ENCODE measurements at places on chromosomes 5 and 9.

DNA sequence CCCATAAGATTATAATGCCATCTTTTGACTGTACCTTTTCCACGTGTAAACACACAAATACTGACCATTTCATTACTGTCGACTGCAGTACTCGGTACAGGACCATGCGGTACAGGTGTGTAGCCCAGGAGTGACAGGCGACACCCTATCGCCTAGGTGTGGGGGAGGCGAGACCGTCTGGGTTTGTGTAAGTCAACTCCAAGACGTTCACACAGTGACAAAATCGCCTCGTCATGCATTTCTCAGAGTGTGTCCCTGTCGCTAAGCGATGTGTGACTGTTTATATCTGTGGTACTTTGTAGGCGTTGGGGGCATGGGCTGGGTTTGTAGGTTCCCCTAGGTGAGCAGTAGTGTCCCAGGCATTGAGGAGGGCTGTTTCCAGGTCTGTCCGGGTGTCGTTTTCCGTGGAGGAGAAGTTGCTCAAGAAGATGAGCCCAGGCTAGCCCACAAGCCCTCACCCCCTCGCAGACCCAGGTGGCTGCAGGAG lies 20.3 kb downstream of the NEK6 start:
- no peak for DNase-seq

DNA sequence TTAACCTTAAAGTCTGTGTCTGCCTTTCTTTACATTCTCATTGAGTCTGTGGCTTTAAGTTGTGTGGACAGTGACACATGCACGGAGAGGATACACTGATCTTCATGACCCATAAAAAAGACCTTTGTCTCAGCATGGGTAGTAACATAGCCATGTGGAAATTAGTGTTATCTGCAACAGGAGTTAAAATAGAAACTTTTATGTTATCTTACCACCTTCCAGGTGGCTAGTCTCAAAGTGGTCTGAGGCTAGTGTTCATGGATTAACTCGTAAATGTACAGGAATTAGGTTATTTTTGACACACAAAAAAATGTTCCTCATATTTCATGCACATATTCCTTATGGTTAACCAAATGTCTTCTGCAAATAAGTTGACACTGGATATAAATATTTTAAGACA lies 607.0 kb downstream of the ISL1 start:
- no peak for DNase-seq

DNA sequence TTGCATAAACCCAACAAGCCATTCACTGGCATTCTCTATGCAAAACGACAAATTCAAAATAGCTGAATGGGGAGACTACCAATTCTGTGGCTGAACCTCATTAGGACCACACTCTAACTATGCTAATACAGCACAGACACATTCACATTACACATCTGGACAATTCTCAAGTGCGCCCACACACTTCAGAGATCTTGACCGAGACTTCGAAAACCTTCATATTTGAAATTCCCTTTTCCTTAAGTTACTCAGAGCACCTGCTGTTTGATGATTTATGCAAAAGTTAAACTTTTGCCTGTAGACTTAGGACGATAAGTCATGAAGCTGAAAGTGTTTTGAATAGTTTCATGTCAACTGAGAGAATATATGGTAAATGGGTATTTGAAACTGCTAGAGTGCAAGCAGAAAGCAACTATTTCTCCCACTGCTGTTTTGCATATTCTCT lies 111.9 kb downstream of the FBN2 start:
- DNase-seq: no peak

- no peak for DNase-seq
These were observed 22.5 kb downstream of the ZNF618 start for GRCh38 chr9:113898596-113898995.

- no peak for DNase-seq
These were observed 15.3 kb upstream of the GRXCR2 start for GRCh38 chr5:145887976-145888574.

DNA sequence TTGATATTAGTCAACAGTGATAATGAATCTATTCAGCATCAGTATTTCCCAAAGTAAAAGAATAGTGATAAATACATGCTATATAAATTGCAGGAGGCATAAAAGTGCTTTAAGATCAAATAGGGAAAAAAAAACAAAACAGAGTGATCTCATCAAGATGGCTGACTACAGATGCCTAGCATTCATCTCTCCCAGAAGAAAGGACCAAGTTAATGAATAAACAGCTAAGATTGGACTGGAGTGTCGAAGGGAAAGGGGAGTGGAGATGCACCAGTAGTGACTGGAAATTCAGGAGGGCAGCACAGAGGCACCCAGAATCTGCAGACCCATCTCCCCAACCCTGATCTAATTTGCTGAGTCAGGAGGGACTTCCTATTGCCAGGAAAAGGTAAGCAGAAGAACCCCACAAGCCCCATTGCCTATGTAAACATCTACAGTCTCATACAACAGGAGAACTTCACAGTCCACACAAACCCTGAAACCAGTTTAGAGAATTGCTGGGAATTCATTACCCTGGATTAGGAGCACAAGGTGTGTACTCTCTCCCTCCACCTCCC lies 699.4 kb downstream of the PTPRD start:
- no peak for DNase-seq

DNA sequence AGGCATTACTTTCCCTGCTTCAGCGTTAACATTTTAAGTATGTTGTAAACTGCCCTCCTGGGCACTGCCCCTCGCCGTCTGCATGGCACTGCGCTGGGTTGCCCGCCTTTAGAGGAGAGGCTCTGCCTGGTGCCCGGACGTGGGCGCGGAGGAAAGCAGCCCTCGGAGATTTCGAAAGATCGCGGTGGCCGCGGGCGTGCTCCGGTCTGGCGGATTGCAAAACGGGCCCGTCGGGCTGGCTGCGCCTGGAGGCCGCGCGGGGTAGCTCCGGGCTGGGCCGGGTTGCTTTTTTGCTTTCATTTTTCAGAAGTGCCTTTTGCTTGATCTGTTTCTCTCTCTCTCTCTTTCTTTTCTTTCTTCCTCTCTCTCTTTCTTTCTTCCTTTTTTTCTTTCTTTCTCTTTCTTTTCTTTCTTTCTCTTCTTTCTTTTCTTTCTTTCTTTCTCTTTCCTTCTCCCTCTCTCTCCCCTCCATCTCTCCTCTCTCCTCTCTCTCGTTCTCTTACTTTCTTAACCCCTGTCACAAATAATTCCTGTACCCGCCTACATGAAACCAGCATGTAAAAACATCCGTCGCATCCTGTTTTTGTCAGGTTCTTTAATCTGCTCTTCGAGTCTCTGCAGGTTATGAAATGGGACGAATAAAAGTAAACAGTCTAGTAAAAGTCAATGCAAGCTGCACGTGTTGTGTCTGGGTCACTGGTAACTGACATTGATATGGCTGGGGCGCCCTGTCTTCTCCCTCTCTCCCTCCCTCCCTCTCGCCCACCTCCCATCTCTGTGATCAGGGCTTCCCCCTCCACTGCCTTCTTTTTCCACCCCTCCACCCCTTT lies 1.7 kb downstream of the FST start:
- no peak for DNase-seq

GRCh38 chr9:77922591-77922990 lies 109.0 kb downstream of the GNAQ start:
- no peak for DNase-seq

- DNase-seq: no peak
These were observed 126.1 kb upstream of the HAND1 start for GRCh38 chr5:154603953-154604679.

DNA sequence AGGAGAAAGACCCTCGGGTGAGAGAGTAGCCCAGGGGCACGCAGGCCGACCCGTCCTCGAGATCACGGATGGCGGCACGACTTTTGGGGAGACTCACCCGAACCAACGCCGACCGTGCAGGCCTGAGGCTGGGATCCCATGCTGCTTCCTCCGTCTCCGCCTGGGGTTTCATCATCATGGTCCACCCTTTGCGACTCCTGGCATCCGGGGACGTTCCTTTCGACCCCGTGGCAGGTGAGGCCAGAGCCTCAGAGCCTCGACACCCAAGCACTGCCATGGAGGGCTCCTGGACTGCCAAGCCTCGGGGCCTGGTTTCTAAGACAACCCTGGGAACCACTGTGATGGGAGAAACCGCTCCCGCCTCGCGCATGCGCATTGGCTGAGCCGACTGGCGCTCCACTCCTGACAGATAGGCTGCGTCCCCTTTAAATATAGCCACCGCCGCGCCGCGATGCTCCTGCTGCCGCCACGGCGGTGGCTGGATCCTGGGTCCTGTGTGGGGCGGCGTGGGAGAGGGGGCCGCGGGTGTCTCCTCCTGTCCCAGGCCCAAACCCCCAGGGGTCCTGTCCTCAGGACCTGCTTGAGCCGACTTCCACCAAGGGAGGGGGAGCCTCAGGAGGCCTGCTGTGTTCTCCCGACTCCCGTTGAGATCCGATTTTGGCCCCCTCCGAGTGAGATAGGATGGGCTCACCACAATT lies 481.6 kb downstream of the SPATA31A7 start:
- no peak for DNase-seq

- DNase-seq: no peak
These were observed 63.5 kb upstream of the BARX1 start for GRCh38 chr9:94018628-94019027.

- DNase-seq: no peak
These were observed 55.0 kb downstream of the PJA2 start for GRCh38 chr5:109354761-109355160.

DNA sequence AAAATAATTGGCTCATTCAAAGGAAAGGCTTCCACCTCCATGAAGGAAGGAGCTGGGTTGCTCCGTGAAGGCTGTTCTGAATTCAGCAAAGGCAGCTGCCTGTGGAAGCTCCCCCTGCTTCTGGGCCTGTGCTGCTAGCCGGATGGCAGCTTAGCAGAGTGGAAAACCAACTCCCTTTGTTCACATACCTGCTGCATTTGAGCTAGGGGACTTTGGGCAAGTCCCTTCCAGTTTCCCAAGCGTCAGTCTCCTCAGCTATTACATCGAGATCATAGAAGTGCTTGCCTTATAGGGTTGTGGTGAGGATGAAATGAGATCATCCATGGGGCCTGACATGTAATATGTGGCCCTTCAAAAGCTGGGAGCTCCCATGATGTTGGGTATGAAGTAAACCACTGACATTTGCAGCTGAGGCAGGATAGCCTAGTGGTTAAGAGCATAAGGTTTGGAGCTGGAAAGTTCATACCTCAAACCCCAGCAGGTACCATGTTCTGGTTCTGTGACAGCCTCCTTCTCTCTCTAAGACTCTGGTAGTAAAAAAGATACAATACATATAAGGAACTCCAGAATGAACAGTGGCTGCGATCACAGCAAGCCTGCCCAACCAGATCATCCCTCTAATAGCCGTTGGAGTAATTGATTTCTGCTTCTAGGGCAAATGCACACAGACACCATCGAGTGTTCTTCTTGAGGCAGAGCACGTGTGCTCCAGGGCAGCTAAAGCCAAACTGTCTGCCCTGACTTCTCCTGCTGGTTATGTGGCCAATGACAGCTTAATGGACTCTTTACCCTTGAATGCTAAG lies 11.0 kb upstream of the DENND1A start:
- DNase-seq: no peak

- DNase-seq: no peak
These were observed 597.0 kb downstream of the PTPRD start for GRCh38 chr9:10015755-10016154.

DNA sequence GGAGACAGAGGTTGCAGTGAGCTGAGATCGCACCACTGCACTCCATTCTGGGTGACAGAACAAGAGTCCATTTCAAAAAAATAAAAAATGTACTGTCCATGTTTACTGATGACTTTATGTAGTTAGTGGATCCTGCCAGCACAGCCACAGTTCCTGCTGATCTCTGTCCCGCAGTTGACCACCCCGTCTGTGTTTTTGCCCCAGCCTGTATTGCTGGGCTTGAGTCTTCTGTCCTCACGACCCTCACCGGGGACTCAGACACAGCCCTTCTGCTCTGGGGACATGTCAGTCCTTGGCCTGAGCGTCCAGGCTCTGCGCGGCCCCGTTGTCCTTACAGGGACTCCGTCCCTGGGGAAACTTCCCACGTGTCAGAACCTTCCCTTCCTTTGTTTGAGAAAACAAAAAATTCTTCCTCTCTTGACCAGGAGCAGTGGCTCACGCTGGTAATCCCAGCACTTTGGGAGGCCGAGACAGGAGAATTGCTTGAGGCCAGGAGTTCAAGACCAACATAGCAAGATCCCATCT lies 14.5 kb downstream of the SURF6 start:
- DNase-seq: no peak

GRCh38 chr5:147454996-147455677 lies 54.7 kb downstream of the DPYSL3 start:
- no peak for DNase-seq

DNA sequence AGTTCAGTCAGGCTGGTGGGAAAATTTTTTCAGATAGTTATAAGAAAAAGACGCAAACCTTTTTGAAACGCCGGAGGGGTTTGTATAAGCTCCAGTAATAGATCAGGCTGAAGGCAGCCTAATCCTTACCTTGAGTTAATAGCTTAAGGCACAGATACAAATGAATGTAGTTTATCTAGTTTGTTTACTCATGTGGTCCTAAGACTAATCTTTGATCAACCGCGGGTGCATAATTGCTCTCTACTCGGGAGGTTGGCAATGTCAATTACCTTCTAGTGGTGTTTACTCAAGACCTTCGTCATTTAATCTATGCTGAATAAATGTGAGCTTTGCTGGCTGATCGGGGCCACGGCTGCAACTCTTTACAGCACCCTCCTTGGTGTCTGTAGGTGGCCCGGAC lies 665 bp upstream of the INSL4 start:
- no peak for DNase-seq

- DNase-seq: no peak
These were observed 319.5 kb downstream of the PIK3R1 start for GRCh38 chr5:68534956-68535520.

GRCh38 chr5:39691993-39692392 lies 267.2 kb upstream of the DAB2 start:
- DNase-seq: no peak

DNA sequence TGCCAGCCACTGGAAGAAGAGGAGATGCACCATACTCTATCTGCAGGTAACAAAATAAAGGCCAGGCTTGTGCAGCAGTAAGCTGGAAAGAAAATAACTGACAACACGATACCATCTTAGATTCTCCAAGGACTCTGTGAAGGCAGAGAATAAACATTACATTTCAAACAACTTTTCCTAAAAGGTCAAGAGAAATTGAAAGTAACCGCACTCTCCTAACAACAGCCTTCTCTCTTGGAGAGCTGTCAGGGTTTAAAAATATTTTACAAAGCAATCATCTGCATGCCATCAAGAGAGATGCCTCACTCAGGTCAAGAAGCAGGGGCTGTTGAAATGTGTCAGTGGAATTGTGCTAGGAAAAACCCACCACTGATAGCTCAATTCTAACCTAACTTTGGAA lies 13.5 kb upstream of the TTLL11 start:
- no peak for DNase-seq

GRCh38 chr5:95557841-95558240 lies 2.9 kb downstream of the ARSK start:
- no peak for DNase-seq

GRCh38 chr9:100601216-100601615 lies 23.3 kb downstream of the CAVIN4 start:
- DNase-seq: peak; percentile 55

GRCh38 chr5:142955628-142956027 lies 185.5 kb downstream of the ARHGAP26 start:
- DNase-seq: no peak

- DNase-seq: no peak
These were observed 873 bp downstream of the C9orf50 start for GRCh38 chr9:129619787-129620668.

GRCh38 chr5:17991775-17992174 lies 357.5 kb downstream of the TAF11L14 start:
- DNase-seq: peak; percentile 68
